ENCODE measurements at places on chromosomes 13 and 19.
A peak's percentile ranks its signal among the peaks of the same experiment; 100 is the strongest.

DNA sequence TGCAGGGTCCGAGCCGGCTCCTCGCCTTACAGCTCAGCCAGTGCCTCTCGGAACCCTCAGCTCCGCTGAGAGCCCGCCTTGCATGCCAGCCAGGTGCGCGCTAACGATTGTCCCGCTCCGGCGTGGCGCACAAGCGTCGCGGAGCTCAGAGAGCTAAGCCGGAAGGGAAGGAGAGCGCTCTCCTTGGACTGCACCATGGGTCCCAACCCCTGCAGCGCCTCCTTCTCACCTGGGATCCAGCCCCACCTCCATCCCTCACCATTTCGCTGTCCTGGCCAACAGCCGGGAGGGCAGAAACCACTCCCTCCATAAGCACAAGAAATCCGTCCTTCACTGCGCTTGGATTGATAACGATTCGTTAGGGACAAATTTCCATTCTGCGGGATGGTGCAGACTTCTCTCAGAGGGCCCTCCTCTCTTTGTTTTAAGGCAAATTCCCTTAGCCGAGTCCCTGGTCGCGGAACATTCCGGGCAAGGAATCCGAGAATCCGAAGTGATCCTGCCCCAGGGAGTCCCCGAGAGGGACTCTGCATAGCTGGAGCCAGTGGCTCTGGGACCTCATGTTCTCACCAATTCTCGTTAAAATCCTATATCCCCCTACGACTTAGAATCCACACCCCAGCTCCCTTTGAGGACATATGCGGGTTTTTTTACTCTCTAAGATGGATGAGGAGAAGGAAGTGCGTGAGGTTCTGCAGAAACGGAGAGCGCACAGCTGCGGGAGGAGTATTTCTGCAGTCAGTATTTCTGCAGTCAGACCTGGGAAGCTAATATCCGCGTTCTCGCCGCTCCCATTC, 2.8 kb downstream of the GSX1 start:
- DNase-seq: no peak

GRCh38 chr19:14354445-14354844, 26.8 kb upstream of the ADGRE5 start:
- no peak for DNase-seq

DNA sequence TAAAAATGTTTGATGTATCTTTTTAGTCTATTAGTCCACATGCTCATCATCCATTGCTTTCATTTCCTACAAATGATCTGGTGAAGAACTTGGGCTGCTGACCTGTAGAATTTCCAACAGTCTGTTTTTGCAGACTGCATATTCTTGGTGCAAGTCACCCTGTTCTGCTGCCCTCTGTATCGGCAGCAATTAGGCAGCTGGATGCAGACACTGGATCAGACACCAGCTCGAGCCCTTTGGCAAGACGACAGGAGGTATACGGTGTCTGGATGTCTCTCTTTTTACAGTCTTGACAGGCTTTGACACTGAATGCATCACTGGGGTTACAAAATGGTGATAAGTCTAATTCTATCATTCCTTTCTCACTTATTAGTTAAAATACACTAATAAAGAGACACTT, 21.8 kb downstream of the MTRF1 start:
- no peak for DNase-seq

GRCh38 chr13:112819111-112819510, 129.3 kb downstream of the ATP11A start:
- no peak for DNase-seq

GRCh38 chr19:46076951-46077814, 36.4 kb upstream of the IGFL4 start:
- DNase-seq: no peak

- no peak for DNase-seq
Observed at GRCh38 chr19:50796128-50796633, 6.0 kb downstream of the ACP4 start.

GRCh38 chr13:21686751-21687391, 16.0 kb downstream of the FGF9 start:
- no peak for DNase-seq

- no peak for DNase-seq
Observed at GRCh38 chr19:13055213-13056051, 47.2 kb downstream of the LYL1 start.

- no peak for DNase-seq
Observed at GRCh38 chr13:38262211-38262610, 87.4 kb upstream of the UFM1 start.

- no peak for DNase-seq
Observed at GRCh38 chr13:79413521-79413920, 7.5 kb upstream of the RBM26 start.

GRCh38 chr19:1905110-1905862, at the start of the genes ADAT3 and SCAMP4:
TSS of gene ADAT3 (plus strand) at chr19:1905399. CDS start at chr19:1912048, 6,649 bp downstream.
TSS of gene SCAMP4 (plus strand) at chr19:1905399. CDS start at chr19:1915020, 9,621 bp downstream.
- peak; percentile 95 for DNase-seq

- no peak for DNase-seq
Observed at GRCh38 chr19:54475706-54476105, 2.6 kb upstream of the CDC42EP5 start.

DNA sequence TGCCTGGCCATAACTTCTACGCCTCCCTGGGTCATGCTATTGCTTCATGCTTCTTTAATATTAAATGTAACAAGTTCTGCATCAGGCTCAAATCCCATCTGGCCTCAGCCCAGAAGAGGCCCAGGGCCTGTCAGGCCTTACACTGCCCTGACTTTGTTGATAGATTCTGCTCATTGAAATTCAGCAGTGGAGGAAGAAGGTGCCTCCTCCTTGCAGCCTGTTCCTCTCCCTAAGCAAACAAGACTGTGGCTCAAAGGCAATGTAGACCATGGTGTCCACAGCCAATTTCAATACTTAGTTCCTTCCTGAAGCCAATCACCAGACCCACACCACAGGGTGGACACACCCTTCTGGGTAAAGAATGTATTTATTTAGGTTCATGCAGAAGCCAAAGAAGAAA, 59.4 kb downstream of the LACC1 start:
- no peak for DNase-seq

DNA sequence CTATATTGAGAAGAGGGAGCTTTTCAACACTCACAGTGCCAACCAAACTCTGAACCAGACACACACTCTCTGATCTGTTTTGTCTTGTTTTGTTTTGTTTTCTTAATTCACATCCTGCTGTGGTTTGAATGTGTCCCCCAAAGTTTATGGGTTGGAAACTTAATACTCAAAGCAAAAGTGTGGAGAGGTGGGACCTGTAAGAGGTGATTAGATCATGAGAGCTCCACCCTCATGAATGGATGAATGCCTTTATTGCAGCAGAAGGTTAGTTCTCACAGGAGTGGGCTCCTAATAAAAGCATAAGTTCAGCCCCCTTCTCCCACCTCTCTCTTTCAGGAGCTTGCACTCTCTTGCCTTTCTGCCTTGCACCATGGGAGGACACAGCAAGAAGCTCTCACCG, 957.1 kb downstream of the PCDH9 start:
- DNase-seq: no peak

DNA sequence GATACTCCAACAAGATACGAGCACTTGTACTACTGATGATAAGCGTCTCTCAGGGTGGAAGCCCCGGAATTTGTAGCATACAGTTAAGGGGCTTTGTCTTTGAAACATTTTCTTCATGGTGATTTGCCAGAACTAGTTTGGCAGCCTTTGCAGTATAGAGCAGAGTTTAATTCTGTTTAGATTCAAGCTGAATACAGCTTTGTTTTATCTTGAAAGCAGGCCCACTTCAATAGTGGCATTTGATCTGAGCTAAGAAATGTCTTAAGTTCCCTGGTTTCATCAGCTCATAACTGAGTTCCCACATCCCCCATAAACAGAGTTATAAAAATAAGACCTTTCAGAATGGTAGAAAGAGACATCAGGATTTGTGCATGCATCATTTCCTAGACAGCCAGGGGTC, 125.9 kb downstream of the MIPEP start:
- no peak for DNase-seq

DNA sequence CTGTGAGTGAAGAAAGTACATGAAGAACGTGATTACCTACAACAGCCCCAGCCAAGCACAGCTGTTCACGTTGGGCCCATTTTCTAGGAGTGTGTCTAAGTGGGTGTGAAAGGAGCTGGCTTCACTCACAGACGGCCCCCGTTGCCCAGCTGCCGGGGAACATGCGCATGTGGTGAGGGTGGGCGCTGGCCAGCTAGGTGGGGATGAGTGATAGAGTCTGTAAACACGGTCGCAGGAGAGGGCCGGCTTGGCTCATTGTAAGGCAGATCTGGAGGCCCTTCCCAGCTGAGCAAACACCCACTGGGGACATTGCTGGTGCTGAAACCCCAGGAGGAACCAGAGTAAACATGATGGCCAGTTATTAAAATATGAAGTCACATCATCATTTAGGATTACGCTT, 160.5 kb downstream of the TEX29 start:
- DNase-seq: no peak

GRCh38 chr13:88074794-88075510, 403.8 kb downstream of the SLITRK5 start:
- no peak for DNase-seq

GRCh38 chr19:43809762-43810696, 7.8 kb upstream of the LYPD5 start:
- DNase-seq: no peak

DNA sequence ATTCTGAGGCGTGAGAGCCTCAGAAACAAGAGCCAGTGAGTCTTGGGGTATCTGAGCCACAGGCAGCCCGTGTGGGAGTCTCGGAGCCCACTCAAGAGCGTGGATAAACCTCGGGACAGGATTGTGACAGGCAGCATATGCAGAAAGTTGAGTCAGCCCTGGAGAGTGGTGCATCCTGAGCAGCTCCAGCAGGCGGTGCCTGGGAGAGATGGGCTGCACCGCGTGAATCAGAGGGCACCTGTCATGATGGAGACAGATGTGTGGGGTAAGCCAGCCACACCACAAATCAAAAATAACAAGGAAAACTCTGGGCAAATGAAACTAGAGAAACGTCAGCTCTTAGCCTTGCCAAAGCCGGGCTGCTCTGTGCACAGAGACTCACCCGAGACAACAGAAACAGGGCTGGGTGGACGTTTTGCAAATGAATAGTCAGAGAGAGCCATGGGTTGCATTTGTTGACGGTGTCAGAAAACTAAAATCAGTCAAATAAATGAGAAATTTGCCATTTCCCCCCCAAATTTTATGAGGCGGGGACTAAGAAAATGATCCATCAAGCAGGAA, 30.0 kb upstream of the POP4 start:
- no peak for DNase-seq

DNA sequence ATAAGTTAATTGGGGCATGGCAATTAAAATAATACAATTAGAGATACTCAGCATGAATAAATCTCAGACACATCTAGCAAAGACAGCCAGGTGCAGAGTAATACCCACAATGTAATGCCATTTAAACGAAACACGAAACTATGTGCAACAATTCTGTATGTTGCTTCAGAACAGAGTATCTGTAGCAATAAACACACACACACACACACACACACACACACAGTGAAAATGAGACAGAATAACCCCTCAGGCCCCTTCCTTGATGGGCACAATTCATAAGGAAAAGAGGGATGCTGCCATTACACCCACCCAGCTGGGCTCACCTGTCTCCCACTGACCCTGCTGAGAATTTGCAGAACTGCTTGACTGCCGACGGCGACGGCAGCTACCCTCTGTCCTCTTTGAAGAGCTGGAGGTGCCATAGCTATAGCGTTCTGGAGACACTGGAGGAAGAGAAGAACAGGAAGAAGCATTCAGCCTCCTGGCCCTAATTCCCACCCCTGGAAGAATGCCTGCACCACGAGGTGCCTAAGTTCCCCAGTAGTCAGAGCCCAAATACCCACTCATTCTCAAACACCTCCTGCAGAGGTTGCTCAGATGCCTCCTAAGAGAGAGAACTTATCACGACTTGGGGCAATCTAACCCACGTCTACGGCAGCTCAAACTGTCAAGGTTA, 2.5 kb downstream of the DEDD2 start:
- DNase-seq: no peak

- no peak for DNase-seq
Observed at GRCh38 chr13:32026623-32027022, 5.0 kb upstream of the FRY start.

GRCh38 chr19:38697641-38698071, 46.6 kb downstream of the CAPN12 start:
- no peak for DNase-seq

DNA sequence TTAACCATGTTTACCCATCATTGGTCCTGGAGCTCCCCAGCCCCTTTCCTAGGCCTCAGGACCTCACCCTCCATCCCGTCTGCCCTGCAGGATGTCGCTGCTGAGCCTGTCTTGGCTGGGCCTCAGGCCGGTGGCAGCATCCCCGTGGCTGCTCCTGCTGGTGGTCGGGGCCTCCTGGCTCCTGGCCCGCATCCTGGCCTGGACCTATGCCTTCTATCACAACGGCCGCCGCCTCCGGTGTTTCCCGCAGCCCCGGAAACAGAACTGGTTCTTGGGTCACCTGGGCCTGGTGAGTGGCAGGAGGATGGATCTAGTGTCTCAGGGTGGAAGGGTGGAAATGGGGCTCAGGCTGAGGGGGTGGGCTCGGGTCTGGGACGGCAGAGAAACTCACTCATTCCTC, 508 bp downstream of the CYP4F8 start:
- DNase-seq: no peak

GRCh38 chr13:112733661-112734379, 44.0 kb downstream of the ATP11A start:
- DNase-seq: no peak

- no peak for DNase-seq
Observed at GRCh38 chr13:27601208-27601607, 19.1 kb downstream of the LNX2 start.

DNA sequence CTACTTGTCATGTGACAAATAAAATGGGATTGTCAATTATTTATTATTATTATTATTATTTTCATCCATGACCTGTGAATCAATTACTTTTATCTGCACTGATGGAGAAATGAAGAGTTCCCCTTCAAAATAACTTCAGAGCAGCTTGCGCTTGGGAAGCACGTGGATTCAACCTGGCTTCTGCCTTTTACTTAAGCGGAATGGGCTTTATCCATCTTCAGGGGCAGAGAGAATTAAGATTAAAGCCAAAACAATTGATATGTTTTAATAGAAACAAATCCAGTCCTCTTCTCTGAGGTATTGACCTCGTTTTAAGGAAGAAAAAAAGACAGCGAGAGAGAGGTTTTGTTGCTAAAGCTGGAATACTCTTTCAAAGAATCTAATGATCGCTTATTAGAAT, 876 bp downstream of the SACS start:
- DNase-seq: no peak
